ENCODE measurements at places on chromosomes 1 and 21.

DNA sequence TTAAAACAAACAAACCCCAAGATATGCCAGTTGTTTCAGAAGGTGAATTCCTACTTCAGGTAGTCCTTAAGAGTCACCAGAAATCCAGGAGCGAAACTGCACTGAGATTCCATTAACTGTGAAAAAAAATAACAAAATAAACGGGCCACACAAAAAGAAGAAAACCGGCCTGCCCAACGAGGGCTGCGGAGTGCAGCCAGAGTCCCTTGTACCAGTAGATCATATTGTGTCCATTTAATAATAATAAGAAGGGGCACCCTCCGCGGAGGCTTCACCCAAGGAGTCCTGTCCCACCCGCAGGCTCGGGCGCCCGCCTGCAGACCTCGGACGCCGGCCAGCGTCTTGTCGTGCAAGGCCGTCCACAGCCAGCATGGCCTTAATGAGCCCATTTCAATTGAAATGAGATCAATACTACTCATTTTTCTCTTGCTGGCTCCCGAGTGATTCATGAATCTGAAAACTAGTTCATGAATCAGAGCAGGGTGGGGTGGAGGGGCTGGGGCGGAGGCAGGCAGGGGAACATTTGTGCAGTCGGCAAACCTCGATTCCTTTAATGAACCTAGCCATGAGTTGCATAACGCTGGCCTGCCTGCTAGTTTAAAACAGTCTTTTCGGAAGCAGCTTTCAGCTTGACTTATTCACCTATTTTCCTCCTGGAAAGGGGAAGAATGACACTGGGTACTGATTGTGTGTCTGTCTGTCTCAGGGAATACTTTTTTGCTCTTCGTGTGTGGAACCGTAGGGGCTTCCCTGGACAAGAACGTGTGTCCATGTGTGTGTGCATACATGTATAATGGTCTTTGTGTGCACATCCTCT lies 113.1 kb upstream of the IRF2BP2 start:
- DNase-seq = no peak

DNA sequence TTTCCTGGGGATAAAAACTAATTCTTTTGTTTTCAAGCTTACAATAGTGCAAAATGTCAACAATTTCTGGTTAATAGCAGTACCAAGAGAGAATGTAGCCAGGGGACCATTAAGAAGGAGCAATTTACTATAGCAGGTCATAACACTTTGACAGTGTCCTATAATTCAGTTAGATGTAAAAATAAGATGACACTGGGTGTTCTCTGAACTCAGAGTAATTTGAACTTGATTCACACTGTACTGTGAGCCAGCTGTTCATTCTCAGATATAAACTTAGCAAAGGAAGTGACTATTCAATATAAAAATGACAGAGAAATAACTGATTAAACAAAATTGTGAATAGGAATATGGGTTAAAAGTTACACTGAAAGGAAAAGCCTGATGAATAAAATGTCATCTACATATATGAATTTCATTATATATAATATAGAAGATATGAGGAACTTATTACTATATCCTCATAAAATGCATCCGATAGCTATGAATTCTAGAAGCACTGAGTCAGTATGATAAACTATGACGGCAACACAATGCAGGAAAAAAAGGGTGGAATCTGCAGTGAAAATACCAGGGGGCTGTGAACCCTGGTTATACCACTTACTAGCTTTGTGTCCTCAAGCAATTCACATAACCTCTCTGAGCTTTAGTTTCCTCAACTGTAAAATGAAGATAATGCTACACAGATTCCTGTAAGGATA lies 135.9 kb downstream of the ACBD6 start:
- DNase-seq = no peak

- DNase-seq = no peak
Observed at GRCh38 chr1:221748981-221749380, 7.1 kb upstream of the DUSP10 start.

GRCh38 chr1:197469620-197470210 lies 201.7 kb downstream of the CRB1 start:
- no peak for DNase-seq

GRCh38 chr1:58791106-58791505 lies 7.3 kb upstream of the JUN start:
- DNase-seq = no peak

GRCh38 chr1:207191061-207191460 lies 87.0 kb downstream of the C4BPA start:
- no peak for DNase-seq

- no peak for DNase-seq
Observed at GRCh38 chr1:223665592-223666312, at the start of gene CAPN8. Gene CAPN8 (minus strand): TSS chr1:223665701. CDS start chr1:223665646, 55 bp downstream.

DNA sequence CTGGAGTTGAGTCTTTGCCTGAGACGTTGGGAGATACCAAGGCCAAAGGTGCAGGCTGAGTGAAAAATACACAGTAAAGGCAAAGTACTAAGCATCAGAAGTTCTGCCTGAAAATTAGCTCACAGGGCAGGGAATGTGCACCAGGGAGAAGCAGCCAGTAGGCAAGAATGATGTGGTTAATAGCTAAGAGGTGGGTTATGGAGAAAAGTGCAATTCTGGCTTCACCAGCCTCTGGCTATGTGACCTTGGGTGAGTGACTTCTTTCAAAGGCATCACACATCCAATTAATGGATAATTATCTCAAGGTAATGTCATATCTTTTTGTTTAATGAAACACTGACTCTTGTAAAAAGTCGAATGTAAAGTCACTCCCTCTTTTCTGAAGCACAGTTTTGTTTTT lies 230.7 kb upstream of the FGGY start:
- no peak for DNase-seq

GRCh38 chr21:16863908-16864307 lies 648.9 kb upstream of the CXADR start:
- DNase-seq = no peak

GRCh38 chr1:93648656-93649055 lies 33.0 kb downstream of the BCAR3 start:
- DNase-seq = no peak

- DNase-seq = no peak
Observed at GRCh38 chr1:177429234-177429633, 258.5 kb downstream of the BRINP2 start.

- DNase-seq = peak; percentile 52
Observed at GRCh38 chr1:28642056-28642846, 616 bp downstream of the TAF12 start.

DNA sequence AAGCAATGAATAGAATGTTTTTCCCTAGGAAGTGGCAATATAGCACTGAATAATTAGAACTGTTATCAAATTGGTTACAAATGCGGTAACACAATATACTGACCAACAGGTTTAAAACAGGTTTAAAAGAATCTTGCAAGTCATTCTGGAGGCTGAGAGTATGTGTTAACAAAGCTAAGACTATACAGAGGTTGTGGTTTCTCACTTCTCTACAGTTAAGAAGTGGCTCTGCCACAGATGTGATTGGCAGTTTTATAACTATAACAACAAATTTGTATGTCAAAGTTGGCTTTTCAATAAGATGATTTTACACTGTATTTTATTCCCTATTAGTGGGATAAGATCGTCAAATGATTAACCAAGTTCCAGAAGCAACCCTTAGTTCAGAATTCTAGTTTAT lies 7.1 kb downstream of the ANGEL2 start:
- no peak for DNase-seq

DNA sequence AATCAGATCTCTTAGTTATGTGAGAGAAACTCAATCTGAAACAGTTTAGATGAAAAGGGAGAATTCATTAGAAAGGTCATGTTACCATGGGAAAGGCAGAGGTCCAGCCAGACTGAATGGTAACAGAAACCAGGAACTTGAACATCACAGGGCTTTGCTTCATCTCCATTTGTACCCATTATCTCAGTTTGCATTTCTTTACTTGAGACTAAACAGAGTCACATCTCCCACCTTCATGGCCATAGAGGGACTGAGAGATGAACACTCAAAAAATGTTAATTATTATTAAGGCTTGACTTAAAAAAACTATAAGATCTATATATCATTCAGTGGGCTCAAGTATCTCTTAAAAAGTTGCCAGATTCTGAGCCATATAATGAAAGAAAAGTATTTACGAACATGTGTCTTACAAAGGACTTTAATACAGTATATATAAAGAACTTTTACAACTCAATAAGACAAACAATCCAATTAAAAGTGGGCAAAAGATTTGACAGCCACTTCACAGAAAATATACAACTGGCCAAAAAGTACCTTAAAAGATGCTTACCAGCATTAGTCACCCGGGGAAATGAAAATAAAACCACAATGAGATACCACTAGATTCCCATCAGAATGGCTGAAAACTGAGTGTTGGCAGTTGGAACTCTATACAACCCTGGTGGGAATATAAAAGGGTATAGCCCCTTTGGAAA lies 13.2 kb downstream of the KYAT3 start:
- DNase-seq = no peak

DNA sequence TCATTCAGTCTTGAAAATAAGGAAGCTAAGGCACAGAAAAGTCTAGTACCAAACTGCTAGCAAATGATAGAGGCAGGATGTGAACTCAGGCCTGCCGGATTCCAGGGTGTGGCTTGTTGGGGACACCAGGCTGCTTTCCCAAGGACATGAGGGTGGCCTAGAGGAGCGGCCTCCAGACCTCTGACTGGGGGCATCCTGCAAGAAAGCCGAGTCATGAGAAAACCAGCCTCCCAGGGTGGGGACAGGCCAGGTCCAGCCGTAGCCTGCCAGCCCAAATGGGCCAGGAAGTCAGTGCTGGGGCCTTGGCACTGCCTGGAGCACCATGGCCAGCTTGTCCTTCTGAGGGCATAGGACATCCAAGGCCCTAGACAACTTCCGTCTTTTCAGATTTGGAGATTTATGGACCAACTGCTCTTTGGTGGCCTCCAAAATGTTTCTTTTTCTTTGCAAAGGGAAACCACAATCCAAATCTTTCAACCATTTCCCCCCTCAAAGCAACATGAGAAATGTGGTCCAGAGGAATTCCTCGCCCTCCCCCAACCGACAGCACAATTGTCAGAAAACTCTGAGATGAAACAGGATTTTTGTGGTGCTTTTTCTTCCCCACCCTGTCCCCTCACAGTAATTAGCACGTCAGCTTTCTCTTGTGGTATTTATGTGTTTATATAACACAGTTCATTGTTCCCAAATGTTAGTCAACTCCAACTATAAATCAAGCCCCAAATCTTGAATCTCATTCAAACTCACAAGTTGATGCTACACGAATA lies 212.3 kb downstream of the KAZN start:
- DNase-seq = peak; percentile 53

GRCh38 chr1:219876798-219877209 lies 51.6 kb downstream of the SLC30A10 start:
- no peak for DNase-seq

DNA sequence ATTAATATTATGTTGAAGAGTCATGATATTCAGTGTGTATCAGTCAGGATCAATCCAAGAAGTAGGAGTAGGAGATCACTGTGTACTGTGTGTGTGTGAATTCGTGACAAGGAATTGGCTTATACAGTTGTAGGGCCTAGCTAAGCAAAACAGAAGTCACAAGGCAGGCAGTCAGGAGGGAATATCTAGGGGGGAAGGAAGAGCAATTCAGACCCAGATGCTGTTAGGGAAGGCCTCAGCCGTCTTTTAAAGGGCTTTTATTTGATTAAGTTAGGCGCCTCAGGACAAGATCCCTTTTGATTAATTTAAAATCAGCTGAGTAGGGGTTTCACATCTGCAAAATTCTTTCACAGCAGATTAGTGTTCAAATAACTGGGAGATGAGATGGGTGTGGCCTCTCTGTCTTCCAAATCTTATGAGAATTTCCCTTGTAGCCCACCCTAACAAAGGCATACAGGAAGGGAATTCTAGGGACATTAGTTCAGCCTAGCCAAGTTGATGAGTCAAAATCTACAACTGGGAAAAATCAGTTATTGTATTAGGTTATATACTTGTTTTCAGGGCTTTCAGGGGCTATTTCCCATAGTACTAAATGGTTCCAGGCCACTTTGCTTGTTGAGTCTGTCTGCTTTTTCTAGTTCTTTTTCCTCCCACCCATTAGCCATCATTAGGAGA lies 47.4 kb downstream of the ALG6 start:
- peak; percentile 18 for DNase-seq

DNA sequence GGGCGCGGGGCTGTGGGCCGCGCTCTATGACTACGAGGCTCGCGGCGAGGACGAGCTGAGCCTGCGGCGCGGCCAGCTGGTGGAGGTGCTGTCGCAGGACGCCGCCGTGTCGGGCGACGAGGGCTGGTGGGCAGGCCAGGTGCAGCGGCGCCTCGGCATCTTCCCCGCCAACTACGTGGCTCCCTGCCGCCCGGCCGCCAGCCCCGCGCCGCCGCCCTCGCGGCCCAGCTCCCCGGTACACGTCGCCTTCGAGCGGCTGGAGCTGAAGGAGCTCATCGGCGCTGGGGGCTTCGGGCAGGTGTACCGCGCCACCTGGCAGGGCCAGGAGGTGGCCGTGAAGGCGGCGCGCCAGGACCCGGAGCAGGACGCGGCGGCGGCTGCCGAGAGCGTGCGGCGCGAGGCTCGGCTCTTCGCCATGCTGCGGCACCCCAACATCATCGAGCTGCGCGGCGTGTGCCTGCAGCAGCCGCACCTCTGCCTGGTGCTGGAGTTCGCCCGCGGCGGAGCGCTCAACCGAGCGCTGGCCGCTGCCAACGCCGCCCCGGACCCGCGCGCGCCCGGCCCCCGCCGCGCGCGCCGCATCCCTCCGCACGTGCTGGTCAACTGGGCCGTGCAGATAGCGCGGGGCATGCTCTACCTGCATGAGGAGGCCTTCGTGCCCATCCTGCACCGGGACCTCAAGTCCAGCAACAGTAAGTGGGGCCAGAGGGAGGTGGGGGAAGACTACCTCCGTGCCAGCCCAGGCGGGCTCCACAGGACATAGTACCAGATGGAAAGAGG lies 808 bp downstream of the MAP3K21 start:
- peak; percentile 69 for DNase-seq

GRCh38 chr21:26457817-26458216 lies 115.3 kb downstream of the CYYR1 start:
- DNase-seq = no peak

DNA sequence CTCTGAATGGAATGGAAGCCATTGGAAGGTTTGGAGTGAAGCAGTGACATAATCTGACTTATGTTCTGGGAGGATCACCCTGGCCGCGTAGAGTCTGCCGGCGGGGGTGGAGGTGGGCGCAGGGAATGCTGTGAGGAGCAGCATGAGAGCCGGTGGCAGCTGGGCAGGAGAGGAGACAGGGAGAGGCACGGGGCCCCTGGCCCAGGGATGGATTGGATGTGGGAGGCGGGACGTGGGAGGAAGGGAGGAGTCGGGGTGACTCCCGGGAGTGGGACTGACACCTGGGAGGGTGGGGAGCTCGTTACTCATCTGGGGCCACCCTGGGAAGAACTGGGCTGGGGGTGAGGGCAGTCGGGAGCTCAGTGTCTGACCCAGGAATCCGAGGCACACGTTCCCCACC lies 10.4 kb upstream of the KCNAB2 start:
- DNase-seq = no peak

- peak; percentile 80 for DNase-seq
Observed at GRCh38 chr1:230772457-230773395, 25.5 kb downstream of the CAPN9 start.

Data from eye (tissue), 1 donor.